ENCODE measurements at places on chromosomes 5 and 9.

GRCh38 chr5:2511126-2511525 lies 240.4 kb downstream of the IRX2 start:
- DNase-seq: no peak

GRCh38 chr9:1531424-1531823 lies 481.3 kb downstream of the DMRT2 start:
- DNase-seq: no peak

GRCh38 chr9:109317979-109318741 lies 2.7 kb downstream of the EPB41L4B start:
- DNase-seq: no peak

- DNase-seq: peak; percentile 27
Observed at GRCh38 chr9:89277454-89277853, 33.5 kb upstream of the CKS2 start.

GRCh38 chr9:26694381-26695297 lies 198.0 kb downstream of the CAAP1 start:
- DNase-seq: no peak

GRCh38 chr5:160233215-160233614 lies 3.9 kb downstream of the FABP6 start:
- peak; percentile 2 for DNase-seq

GRCh38 chr9:6869081-6869948 lies 111.5 kb downstream of the KDM4C start:
- DNase-seq: no peak

- no peak for DNase-seq
Observed at GRCh38 chr9:113756476-113757192, 119.5 kb upstream of the ZNF618 start.

DNA sequence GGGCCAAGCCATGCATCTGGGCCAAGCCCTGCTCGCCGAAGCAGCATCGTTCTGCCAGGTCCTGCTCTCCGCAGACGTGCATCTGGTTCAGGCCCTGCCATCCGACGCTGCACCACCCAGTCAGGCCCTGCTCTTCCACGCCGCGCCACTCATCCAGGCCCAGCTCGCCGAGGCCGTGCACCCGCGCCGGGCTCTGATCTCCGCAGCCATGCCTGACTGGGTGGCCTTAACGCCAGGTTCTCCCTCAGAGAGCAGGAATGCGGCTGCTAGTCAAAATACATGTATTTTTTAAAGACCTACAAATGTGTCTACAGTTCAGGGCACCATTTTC lies 891.1 kb upstream of the CTNND2 start:
- DNase-seq: no peak

GRCh38 chr5:150486402-150487198 lies 21.3 kb upstream of the NDST1 start:
- DNase-seq: peak; percentile 35

DNA sequence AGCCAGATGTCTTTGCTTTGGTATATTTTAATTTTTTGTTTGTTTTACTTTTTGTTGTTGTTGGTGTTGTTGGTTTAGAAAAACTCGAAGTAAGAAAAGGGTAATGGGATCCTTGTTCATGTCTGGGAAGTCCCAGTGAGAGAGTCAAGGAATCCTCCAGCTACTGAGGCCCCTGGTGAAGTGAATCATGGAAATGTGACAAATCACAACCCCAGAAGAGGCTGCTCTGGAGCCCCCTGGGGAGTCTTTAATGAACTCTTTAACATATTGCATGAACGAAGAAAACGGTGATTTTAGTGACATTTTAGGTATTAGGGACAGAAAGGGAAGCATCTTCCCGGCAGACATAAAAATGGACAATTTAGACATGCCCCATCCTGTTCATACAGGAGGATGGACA lies 41.3 kb downstream of the TMEM174 start:
- no peak for DNase-seq

GRCh38 chr9:120770931-120771330 lies 22.3 kb downstream of the FBXW2 start:
- no peak for DNase-seq

All from fibroblast of mammary gland (primary cell).